NCI-H1436 treated with DMSO at 0.1 percent for 48 hours (cell line): ENCODE measurements at places on chromosomes 5 and 9.

GRCh38 chr9:98873951-98874371 is 66.5 kb downstream of the GALNT12 start:
- no peak for DNase-seq

GRCh38 chr5:153352685-153353219 is 137.7 kb upstream of the GRIA1 start:
- no peak for DNase-seq

- no peak for DNase-seq
Observed at GRCh38 chr5:103408408-103408807, 149.8 kb downstream of the MACIR start.

- DNase-seq, result no peak
Observed at GRCh38 chr9:100216178-100216787, 117.2 kb downstream of the INVS start.

GRCh38 chr9:8401961-8402705 is 602.6 kb upstream of the DMAC1 start:
- DNase-seq, result no peak

DNA sequence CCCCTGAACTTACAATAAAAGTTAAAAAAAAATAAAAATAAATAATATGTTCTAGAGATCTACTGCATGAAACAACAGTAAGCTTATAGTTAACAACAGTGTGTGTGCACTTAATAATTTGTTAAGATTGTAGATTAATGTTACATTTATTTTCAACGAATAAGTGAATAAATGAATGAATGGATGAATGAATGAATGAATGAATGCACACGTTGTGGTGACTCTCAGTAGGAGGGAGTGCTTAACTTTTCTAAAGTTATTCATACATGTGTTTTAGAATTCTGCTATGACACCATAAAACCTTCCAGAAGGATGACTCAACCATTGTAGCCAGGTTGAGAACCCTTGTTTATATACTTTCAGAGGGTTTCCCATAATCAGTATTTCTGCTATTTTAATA is 1269.4 kb upstream of the CDH6 start:
- no peak for DNase-seq

GRCh38 chr9:37971108-37971459 is 67.2 kb upstream of the SLC25A51 start:
- DNase-seq, result no peak

GRCh38 chr5:72185496-72186329 is 78.4 kb downstream of the MAP1B start:
- no peak for DNase-seq

- DNase-seq, result no peak
Observed at GRCh38 chr9:95634536-95634935, 117.8 kb upstream of the PTCH1 start.

- no peak for DNase-seq
Observed at GRCh38 chr5:1502046-1502736, 21.6 kb downstream of the LPCAT1 start.

DNA sequence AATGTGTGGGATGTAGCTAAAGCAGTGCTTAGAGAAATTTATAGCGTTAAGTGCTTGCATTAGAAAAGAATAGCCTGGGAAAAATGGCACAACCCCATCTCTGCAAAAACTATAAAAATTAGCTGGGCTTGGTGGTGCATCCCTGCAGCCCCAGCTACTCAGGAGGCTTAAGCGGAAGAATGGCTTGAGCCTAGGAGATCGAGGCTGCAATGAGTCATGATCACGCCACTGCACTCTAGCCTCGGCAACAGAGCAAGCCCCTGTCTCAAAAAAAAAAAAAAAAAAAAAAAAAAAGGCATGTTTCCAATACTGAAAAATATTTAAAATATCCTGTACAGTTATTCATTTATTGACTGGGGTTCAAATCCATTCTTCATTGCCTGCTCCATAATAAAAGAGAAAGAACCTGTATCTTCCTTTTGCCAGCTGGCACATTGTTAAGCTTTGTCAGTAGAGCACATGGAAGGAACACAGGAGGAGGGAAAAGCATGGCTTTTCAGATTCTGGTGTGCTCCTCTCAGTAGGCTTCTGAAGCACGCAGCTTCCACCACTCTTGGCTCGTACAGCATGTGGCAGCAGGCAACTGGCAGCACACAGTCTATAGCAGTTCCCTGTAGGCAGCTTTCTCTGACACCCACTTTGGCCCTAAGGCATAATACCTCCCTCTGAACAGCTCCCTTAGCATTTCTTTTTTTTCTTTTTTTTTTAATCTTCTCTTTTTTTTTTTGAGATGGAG is 73.5 kb downstream of the TRIM36 start:
- no peak for DNase-seq
